Effector CD4-positive, alpha-beta T cell (primary cell): ENCODE measurements at places on chromosomes 11 and 22.

GRCh38 chr11:65779919-65780769, 632 bp downstream of the AP5B1 start:
- DNase-seq: peak; percentile 62

DNA sequence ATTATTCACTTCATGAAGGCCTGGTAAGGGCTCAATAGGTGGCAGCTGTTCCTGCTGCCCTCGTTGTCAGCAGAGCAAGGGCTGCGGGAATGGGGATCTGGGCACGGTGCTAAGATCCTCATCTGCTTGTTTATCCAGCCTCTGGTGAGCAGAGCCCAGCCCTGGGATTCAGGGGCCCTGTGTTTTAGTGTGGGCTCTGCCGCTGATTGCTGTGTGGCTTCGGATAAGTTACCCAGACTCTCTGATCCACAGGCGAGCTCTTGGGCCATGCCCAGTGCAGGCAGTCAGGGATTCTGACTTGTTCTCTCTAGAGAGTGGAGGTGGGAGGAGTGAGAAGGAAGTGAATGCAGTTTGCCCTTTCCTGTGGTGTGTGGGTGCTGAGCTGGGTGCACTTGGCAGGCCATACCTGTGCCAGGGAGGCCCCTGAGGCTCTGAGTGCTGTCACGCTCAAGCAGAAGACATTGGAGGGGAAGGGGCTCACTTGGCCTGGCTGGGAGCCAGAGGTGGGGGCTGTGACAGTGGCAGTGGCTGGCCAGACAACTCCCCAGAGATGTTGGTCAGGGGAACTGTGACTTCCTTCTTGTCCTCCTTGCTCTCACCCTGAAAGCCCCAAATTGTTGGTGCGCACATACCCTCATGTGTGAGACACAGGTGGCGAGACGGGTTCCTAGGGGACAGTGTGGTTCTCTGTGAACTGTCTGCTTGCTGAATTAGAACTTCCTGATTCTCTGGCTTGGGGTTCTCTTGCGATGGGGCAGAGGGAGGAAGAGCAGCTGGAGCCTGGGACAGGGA, 43.7 kb downstream of the CD82 start:
- peak; percentile 22 for DNase-seq

GRCh38 chr22:18079706-18080233, 2.0 kb downstream of the PEX26 start:
- DNase-seq: no peak

GRCh38 chr11:58905011-58905720, 34.1 kb upstream of the GLYATL1 start:
- no peak for DNase-seq

GRCh38 chr11:103582351-103582909, 454.0 kb upstream of the DDI1 start:
- no peak for DNase-seq

DNA sequence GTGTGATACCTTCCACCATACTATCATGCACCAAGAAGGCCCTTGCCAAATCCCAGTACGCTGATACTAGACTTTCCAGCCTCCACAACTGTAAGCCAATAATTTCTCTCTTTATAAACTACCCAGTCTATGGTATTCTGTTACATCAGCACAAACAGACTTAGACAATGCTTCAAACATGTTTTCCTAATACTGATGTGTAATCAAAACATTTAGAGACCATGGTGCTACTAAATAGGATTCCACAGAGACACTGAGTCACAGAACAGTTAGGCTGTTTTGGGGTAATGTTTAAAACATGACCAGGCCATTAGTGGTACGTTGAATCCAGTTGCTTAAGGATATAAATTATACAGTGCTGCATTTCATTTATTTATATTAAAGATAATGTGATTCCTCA, 103.7 kb downstream of the PICALM start:
- no peak for DNase-seq

GRCh38 chr11:77502346-77502905, 28.5 kb upstream of the PAK1 start:
- DNase-seq: no peak

GRCh38 chr11:83572581-83573496, 286.7 kb upstream of the CCDC90B start:
- no peak for DNase-seq

GRCh38 chr11:15845261-15845660, 511.1 kb downstream of the SOX6 start:
- DNase-seq: no peak

DNA sequence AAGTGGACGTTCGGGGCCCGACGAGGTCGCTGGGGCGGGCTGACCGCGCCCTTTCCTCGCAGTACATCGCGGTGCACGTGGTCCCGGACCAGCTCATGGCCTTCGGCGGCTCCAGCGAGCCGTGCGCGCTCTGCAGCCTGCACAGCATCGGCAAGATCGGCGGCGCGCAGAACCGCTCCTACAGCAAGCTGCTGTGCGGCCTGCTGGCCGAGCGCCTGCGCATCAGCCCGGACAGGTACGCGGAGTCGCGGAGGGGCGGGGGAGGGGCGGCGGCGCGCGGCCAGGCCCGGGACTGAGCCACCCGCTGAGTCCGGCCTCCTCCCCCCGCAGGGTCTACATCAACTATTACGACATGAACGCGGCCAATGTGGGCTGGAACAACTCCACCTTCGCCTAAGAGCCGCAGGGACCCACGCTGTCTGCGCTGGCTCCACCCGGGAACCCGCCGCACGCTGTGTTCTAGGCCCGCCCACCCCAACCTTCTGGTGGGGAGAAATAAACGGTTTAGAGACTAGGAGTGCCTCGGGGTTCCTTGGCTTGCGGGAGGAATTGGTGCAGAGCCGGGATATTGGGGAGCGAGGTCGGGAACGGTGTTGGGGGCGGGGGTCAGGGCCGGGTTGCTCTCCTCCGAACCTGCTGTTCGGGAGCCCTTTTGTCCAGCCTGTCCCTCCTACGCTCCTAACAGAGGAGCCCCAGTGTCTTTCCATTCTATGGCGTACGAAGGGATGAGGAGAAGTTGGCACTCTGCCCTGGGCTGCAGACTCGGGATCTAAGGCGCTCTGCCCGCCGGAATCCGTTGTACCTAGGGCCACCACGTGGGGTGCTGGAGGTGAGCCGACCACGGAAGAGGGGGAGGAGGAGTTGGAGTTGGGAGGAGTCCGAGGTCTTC, 771 bp downstream of the MIF start:
- peak; percentile 47 for DNase-seq

DNA sequence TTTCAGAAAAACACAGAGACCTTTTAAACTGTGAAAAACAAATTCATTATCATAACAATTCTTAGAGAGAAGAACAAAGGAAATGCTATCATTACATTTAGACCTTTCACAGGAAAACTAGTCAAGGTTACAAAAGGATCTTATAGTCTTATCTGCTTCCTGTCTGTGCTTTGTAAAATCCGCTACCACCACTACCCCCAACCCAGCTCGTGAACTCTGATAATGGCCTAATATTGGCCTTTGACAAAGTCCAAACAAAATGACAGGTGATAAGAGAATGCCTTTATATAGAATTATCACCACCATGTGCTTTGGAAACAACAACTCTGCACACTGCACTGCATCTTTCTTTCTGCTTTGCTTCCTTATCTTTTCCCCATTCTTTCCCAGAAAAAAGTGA, 272.5 kb downstream of the SBF2 start:
- DNase-seq: no peak

GRCh38 chr11:88102598-88102934, 72.7 kb downstream of the RAB38 start:
- DNase-seq: no peak

- DNase-seq: no peak
Observed at GRCh38 chr11:93410441-93410840, 79.9 kb downstream of the DEUP1 start.

DNA sequence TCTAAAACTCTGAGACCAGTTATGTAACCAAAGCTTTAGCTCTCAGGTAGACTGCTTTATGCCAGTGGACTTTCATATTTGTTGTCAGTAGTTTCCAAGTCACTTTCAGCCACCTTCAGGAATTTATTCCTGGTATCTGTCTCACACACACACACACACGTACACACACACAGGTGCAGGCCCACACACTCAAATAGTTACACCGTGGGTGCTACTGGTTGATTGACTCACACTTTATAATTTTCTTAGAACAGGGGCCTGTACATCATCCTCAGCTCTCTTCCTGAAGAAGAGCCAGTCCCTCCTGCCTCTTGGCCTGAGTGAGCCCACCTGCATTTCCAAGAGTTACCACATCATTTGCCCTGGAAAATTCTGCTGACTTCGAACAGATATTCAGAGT, 555.2 kb downstream of the SOX6 start:
- no peak for DNase-seq

- DNase-seq: no peak
Observed at GRCh38 chr11:21514316-21514715, 678.6 kb upstream of the ANO5 start.

- no peak for DNase-seq
Observed at GRCh38 chr22:19960491-19961200, 19.0 kb upstream of the TXNRD2 start.

DNA sequence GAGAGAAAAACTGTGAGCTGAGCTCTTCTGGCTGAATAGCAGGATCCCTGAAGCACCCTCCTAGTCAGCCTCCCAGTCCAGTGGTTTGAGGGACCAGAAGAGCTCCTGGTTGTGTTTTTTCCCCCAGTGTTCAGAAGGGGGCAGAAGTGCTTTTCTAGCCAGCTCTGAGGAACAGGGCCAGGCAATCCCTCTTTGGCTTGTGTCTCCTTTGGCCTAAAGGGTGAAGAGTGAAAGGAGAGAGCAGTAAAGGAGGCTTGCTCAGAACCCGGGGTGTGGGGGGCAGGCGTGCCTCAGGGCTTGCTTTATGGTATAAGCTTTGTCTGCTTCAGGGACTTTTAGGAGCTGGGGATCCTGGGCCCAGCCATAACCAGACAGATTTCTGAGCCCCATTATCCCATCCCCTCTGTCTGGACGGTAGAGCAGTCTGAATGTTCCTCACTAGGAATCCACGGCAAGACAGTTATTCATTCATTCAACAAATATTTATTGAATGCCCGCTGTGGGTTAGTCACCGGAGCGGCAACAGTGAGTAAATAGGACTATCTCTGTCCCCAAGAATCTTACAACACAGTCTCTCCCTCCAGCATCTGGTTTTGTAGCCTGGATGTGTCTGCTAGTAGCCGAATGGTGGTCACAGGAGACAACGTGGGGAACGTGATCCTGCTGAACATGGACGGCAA, 14.5 kb downstream of the ACP2 start:
- DNase-seq: no peak

DNA sequence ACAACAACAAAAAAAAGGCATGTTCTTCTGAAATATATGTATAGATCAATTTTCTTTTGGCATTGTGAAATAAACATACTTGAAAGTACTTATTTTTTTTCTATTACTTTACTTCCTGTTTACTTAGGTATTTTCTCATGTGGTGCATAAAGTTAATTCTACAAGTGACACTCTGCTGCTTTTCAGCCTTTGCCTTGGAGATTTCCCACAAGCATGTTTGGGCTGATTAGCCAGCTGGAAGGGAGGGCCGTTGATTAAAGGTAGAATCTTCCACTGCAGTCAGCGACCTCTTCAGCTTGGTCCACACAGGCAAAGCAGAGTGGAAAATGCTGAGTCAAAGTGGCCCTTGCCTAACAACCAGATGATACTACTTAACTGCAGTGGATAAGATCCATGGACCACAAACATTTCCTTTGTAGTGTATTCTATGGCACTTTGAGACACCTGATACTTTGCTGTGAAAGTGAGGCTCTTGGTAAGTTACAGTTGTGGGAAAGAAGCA, 176.0 kb downstream of the ARHGAP42 start:
- DNase-seq: no peak

DNA sequence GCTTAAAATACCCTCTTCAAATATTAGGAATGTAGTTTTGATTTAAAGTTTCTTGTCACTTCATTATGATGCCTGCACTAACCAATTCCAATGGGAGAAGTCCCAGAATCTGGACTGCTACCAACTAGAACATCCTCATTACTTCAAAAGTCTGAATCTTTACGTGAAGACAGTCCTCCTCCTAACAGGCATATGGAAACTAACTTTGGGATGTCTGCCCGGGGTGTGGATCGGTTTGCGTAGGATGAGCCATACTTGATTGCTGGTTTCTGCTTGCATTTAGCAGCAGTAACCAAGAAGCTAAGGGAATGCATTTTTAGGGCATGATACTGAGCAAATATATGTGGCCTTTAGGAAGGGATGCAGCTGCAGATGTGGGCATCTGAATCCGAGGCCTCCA, 177.1 kb downstream of the LRRC4C start:
- DNase-seq: no peak

GRCh38 chr11:77441426-77441825, 32.5 kb downstream of the PAK1 start:
- no peak for DNase-seq

- no peak for DNase-seq
Observed at GRCh38 chr11:27902981-27903624, 202.8 kb upstream of the BDNF start.

- DNase-seq: no peak
Observed at GRCh38 chr11:4071914-4072313, 22.7 kb upstream of the RRM1 start.

DNA sequence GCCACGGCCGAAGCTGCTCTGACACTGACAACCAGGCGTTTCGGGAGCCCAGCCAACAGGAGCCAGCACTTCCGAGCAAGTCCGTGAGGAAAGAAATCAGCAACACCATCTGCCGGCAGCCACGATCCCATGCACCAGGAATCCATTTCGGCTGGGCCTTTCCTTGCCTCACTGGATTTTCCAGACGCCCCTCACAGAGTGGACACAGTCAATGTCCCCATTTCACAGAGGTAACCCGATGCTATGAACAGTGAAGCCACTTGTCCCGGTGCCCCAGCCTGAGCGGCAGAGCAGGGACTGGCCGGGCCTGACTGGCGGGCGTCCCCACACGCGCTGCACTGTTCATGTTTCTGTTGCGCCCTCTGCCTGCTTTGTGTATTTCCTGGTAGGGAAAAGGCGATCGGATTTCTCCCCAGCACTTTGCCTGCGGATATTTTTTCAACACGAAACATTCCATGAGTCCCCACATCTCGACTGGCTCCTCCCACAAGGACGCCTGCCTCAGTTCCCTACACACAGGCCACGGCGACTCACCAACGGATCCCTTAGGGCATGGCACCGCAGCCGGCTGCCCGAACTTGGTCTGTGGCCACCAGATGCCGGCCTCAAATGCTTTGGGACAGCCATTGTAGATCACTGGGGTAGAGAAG, 55.3 kb downstream of the TRMU start:
- no peak for DNase-seq

DNA sequence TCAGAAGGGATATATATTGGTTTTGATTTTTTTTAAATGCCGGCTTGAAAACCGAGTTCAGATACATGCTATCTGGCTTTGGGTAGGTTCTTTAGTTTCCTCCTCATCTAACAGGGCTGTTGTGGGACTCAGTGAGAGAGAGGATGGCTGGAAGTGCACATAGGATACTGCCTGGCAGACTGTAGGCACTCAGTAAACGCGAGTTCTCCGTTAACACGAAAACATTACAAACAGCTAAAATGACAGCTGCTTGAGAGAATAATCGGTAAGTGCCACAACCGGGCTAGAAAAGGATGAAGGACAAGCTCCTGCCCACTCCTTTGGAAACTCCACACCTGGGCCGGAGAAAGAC, 369 bp downstream of the XRRA1 start:
- DNase-seq: no peak

GRCh38 chr11:70671083-70671482, 272.8 kb downstream of the CTTN start:
- DNase-seq: no peak

- DNase-seq: no peak
Observed at GRCh38 chr11:114617157-114618124, 21.9 kb upstream of the NXPE4 start.

GRCh38 chr11:107561688-107562087, 3.8 kb downstream of the ALKBH8 start:
- DNase-seq: no peak
